Left renal pelvis (tissue), 4 donors: ENCODE measurements at places on chromosomes 7 and 10.

- no peak for DNase-seq
These were observed 381.6 kb downstream of the PARD3 start for GRCh38 chr10:34433241-34434076.

- no peak for DNase-seq
These were observed 444.1 kb downstream of the GRID1 start for GRCh38 chr10:85922356-85923129.

DNA sequence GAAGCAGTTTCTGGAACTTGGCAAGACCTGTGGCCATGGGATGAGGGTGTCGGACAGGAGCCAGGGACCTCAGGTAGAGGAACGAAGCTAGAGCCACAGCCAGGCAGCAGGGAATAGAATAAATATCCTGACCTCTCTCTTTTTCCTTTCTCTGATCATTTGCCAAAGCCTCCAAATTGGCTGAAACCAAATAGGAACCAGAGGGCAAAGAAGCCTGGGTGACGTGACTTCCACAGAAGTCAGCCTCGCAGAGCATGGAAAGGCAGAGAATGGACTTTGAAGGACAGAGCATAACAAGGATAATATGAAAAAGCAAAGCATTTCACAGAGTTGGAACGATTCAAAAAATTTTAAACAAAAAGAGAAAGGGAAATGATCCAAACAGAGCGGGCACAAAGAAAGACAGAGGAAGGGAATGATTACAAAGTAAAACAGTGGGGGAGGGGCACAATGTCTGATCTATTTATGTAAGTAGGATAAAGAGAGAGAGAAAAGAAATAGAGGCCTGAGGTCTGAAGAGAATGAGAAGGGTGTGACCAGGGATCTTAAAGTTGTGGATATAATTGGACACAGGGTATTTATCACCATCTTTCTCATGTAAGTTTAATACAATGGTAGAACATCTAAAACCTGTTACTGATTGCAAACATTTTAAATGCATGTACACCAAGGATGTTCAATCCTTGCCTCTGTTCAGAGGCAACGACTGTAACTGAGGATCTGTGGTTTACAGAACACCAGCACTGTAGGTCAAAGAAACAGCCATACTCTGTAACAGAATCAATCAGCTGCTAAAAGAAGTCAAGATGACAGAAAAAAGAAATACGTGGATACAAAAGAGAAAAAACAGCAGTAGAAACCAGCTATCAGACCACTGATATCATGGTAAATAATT, 4.5 kb upstream of the ZEB1 start:
- no peak for DNase-seq

GRCh38 chr7:2886391-2886790, 42.3 kb upstream of the GNA12 start:
- DNase-seq: no peak

DNA sequence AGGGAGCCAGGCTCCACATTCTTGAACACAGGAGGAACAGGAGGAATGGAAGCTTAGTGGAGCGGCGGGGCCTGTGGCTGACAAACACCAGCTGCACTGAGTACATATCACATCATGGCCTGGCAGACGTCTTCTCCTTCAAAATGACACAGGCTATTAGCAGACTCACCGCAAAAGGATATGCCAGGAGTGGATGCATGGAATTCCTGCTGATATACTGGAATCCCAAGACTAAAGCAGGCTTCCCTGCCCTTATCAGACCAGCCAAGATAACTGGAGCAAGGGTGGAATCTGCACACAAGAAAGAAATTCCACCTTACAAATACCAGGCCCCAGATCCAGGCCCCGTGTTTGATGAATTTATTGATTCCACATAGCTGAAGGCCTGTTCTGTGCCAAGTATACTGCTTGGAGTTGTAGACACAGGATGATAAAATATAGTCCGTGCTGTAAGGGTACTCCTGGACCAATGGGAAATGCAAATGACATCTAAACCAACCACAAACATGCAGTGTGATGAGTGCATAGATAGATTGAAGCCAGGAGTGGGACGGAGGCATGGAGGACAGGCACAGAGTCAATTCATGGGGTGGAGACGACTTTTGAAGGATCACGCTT, 480.5 kb upstream of the ZMIZ1 start:
- no peak for DNase-seq

GRCh38 chr7:46320956-46321355, 399.9 kb upstream of the IGFBP3 start:
- no peak for DNase-seq

DNA sequence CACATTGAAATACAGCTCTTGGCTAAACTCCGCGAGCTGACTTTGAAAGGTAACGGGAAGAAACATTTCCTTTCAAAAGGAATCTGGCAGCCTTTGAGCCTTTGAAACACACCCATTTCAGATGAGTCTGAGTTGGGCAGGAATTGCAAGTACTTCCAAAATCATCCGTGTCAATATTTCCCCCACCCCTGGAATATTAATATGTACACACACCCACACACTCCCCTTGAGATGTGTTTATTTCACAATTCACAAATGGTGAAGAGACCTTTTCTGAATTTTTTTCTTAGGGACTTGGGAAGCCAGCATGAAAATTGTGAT, 438.7 kb upstream of the NRP1 start:
- no peak for DNase-seq

DNA sequence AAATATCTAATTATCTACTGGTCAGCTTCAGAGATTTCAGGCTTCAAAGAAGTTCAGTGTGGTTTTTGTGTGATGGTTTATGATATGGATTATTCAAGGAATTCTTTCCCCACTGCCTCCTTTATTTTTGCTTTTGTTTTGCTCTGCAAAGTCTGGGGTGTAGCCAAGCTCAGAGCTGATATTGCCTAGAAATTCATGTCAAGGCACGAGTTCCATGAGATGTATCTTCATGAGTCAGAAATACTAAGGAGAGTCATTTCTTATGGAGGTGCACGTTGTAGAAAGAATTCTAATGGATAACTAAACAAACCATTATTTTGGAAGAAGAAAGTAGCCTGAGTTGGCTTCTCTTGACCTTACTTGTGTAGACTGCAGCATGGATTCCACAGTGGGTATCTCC, 37.4 kb downstream of the VIM start:
- no peak for DNase-seq

DNA sequence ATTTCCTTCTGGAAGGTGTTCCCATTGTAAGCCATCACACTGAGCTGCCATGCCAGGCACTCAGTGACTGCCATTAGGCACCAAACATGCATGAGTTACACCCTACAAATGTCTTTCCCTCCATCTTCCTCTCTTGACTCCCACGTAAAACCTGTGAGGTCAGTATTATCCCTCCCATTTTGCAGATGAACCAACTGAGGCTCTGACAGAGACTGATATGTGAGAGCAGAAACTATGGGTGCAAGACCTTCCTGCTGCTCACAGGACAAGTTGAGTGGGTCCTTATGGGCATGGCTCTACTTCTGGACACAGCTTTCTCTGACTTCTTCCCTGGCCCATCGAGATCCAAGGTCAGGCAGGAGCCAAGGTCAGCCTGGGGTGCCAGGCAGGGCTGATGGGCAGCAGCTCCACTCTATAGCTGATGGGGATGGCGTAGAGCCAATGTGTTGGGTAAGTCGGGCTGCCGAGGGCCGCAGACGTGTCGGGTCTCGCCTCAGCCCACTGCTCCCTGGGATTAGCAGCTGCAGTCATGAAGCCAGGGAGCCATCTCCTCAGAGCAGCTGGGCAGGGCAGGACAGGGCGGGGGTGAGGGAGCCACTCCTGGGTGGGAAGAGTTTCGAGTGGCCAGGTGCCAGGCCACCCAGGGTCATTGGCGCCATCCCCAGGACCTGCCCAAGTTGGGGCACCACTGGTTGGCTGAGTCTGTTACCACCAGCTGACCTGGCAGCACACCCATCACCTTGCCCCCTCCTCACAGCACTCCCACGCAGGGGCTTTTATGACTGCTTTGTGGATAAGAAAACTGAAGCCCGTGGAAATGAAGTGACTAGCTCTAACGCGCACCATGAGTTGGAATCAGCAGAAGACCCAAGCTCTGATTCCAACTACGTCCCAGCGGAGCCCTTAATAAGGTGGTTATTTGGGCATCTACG, 117.8 kb upstream of the ZMIZ1 start:
- no peak for DNase-seq

GRCh38 chr10:65566906-65567305, 1358.9 kb upstream of the LRRTM3 start:
- DNase-seq: no peak

DNA sequence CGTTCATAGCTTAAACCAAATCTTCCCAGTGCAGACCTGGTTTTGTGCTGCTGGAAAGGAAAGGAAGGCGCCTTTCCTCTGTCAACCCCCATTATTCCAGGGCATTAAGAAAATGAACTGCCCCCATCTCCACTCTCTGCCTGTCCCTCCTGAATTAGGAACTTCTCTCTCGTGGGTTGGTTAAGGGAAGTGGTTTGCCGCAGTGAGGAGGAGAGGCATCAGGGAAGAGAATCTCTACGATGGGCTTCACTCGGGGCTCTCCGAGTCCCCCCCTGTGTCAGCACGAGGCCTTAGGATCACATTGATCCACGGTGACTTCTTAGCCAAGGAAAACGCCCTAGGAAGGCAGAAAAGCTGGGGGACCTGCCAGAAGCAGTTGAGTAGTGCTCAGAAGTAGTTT, 53.9 kb upstream of the LYZL2 start:
- DNase-seq: no peak

DNA sequence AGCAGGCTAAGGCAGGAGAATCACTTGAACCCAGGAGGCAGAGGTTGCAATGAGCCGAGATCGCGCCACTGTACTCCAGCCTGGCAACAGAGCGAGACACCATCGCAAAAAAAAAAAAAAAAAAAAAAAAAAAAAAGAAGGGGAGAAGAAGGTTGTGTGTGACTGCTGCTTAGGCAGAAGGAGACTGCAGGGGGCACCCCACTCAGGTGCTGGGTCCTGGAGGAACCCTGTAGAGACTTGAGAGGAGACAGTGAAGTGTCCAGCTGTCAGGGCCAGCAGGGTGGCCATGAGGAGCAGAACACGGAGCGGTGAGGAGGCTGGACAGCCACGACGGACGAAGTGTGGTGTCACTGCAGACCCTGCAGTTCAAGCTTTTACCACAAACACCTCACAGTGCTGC, 99.0 kb upstream of the NMT2 start:
- no peak for DNase-seq

DNA sequence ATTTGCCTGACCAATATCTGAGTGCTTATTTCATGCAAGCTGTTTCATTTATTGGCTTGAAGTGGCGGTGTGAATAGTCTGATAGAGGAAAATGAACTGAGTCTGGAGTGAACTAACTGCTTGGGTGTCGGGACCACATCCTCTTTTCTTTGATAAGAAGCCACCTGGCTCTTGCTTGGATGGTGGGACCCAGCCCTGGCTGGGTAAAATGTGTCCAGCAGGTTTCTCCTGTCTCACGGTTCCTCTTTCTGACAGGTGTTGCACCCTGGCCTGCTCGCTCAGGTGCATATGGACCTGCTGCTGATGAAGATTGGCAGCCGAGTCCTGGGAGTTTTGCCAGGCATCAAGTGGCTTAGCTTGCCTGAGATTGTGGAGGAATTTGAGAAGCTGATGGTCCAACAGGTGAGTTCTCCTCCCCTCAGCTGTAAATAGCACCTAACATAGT, 1.6 kb downstream of the ADCK2 start:
- DNase-seq: no peak

DNA sequence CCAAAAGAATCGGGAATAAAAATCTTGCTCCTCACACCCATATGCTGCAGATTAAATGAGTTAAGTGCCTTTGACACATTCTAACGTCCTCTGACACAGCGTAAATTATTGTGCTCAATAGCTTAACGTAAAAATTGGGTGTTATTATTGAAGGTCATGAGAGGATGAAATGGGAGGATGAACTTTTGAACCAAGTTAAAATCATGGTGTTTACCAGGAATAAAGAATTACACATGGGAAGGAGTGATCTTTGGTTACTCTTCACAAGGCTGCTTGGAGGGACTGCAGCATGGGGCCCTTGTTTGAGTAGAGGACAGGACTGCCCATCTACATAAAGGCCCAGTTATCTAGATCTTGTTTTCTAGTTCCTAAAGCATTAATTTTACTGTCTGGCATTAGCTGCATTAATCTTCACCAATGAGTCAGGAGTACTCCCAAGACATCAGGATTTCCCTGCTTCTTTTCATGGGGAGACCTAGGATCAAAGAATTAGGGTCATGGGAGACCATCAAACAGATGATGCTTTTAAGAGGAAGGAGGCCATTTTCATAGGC, 84.9 kb upstream of the PRR15 start:
- no peak for DNase-seq

DNA sequence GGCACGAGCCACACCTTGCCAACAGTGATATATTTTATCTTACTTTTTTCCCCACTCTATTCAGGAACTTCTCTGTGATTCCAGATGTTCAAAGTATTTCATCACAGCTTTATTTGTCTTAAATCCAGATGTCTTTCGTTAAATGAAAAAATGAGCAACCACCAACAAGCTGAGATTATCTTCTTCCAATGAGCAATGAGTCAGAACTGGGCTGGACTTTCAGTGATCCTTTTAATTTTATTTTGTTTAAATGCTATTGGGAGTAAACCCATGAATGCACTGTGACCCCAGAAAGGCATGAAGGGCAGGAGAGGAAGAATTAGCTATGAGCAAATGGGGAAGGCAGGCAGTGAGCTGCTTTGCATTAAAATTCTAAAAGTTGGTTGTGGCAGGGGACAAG, 77.6 kb upstream of the IMMP2L start:
- no peak for DNase-seq

DNA sequence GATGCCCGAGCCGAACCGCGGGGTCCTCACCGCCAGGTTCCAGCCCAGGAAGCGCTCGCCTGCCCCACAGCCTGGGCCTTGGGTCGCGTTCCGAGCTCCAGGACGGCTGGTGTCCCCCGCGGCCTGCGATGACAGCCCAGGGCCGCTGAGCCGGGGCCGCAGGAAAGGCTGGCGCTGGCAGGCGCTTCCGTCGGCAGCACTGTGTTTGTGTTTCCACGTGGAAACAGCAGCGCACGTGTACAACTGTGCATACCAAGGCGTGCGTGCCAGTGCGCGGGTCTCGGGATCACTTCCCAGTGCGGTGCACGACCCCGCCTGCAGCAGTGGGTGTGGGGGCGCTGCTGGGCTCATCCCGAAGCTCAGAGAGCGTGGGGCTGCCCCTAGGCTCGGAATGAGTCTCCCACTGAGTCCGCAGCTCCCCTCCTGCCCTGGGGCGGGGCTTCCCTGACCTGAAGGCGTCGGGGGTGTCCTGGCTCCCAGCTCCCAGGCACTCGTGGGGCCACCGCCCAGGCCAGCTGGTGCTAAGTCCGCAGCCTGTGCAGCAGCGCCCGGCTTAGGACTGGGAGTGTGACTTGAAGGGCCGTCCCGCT, 17.2 kb downstream of the AP5Z1 start:
- no peak for DNase-seq

DNA sequence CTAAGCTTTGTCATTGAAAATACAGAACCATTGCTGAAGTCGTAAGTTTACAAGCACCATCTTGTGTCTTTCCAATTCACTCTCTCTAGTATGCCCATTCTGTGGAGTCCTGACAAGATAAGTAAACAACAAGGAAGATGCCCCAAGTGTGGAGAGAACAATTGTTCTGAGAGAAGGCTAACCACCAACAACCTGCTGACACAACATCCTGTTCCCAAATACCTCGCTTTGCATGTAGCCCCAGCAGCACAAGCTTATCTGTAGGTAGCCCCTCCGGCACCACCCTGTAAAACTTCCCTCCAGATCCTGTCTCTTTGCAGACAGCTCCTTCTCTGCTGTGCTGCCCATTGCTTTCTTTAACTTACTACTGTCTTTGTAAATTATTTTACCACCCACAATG, 233.3 kb upstream of the AOAH start:
- no peak for DNase-seq
